Stimulated activated CD4-positive, alpha-beta T cell treated with anti-CD3 and anti-CD28 coated beads, TNF-alpha, amount 100 ng/mL, for 48 hours (primary cell): ENCODE measurements at places on chromosomes 3 and 15.

DNA sequence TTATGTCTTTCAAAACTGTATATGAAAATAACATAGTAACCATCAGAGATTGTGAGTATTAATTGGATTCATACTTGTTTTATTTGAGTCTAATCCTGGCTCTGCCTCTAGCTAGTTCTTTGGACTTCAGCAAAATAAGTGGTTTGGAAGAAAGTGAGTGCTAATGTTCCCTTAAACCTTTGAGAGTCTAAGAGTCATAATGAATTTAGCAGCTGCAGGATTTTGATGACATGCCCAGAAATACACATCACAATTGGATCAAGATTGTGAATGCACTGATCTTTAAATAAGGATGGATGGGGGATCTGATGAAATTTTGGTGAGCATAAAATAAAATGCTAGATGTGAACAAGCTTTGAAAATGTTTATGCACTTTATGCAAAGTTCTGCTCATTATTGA, 79.9 kb upstream of the FAM98B start:
- DNase-seq: no peak

DNA sequence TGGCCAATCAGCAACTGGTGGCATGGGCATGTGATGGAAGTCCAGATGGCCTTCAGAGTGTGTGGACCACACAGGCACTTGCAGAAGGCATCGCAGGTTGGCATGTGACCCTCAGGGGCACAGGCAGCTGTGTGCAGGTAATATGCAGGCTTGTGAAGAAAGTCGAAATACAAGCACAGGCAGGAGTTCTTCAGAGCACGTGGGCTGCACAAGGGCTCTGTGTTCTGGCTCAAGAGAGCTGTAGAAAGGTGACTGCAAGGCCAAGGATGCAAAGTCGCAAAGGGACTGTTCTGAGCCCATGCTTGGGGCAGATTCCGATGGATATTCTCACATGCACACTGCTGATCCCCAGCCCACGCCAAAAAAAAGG, 8.3 kb downstream of the LRRC2 start:
- DNase-seq: no peak

DNA sequence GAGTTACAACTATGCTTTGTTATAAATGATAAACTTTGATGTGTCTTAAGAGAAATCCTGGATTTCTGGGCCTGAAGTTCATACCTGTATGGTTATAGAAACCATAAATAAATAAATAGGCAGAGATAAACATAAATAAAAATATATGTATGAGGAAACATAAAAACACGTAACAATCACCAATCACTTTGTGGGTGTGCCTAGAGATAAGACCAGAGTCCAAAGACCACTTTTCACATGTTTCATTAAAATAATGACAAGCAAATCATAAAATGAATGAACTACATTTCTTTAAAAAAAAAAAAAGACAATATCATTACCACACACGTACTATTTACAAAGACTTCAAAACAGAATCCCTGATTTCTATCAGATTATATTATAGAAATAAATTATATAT, 14.1 kb downstream of the PIK3R4 start:
- DNase-seq: no peak

DNA sequence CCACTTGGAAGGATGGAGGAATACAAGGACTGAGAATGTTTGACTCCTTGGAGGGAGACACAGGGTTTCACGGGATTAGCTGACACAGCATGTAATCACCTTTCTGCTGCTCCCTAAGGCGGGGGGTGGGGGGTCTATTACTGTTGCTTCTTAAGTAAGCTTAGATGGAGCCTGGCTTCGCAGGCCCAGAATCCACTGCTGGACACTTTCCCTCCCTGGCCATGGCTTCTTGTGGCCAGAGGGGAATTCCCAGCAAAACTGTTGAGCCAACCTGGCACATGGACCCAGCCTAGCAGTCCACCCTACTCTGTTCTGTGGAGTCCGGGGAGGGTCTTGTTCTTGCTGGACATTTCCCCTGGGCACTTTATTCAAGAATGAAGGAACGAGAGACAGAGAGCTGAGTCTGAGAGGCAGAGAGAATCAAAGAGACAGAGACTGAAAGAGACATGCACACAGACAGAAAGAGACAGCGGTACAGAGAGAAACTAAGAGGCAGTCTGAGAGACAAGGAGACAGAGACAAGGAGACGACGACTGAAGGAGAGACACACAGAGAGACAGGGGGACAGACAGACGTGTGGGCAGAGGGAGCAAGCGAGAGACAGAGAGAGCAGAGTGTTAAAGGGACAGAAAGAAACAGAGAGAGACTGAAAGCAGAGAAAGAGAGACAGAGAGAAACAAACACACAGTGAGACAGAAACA, 55.6 kb upstream of the DLG1 start:
- DNase-seq: no peak

GRCh38 chr3:184543256-184543655, 18.3 kb upstream of the EPHB3 start:
- no peak for DNase-seq

GRCh38 chr3:79521221-79521848, 246.5 kb downstream of the ROBO1 start:
- no peak for DNase-seq

DNA sequence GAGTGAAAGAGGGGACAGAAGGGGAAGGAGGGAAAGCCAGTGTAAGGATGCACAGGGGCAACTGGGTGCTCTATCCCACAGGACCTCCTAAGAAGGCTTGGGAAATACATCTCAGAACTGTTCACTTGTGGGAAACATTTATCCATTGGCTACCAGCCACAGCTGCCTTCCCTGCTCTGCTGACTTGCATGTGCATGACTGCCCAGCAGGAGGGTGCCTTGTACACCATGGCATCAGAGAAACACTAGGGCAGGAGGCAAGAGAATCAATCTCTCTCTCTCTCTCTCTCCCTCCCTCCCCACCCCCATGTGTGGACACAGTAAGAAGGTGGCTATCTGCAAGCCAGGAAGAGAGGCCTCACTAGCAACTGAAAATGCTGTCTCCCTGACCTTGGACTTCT, 62.9 kb upstream of the ZBTB38 start:
- DNase-seq: no peak

DNA sequence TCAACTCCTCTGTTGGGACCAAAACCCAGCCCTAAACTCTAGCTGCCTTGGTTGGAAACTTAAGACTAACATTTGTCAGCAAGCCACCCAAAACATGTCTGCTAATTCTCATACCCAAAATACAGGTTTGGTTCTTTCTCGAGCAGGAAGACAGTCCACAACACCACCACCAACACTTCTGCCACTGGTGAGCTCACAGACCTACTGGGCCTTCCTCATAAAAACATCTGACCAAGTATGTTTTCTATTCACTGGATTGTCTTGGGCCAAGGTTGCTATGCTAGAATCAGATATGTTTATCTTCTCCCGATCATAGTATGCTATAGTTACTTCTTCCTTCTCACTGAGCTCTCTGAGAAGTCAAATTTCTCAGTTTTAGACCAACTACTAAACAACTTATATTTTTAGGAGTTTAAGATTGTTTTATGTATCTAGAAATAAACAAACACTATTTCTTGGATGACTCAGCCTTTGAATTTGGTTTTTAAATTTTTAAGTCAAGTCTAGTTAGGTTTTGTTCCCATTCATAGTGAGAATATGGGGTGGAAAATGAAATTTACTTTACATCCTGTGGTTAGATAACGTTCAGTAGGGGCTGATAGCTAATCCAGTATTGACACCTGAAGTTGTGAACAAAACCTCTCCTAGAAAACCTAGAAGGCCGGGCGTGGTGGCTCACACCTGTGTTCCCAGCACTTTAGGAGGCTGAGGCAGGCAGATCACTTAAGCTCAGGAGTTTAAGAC, 360.5 kb downstream of the RSL24D1 start:
- no peak for DNase-seq

DNA sequence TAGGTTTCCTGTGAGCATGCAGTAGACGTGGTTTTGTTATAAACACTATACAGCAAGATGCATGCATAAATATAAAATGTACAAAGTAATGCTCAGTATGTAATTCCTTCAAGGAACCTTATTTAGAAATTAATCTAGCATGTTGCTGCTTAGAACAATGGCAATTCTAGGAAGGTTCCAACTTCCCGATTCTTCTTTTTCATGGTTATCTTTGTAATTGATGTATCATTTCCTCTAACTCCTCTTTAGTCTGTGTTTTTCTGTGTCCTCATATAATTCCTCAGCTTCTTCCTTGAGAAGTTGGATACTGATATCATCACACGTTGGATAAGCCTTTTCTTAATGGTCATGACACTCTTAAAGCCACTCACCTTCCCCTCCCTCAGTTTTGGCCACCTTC, 3.5 kb downstream of the TSEN2 start:
- no peak for DNase-seq

DNA sequence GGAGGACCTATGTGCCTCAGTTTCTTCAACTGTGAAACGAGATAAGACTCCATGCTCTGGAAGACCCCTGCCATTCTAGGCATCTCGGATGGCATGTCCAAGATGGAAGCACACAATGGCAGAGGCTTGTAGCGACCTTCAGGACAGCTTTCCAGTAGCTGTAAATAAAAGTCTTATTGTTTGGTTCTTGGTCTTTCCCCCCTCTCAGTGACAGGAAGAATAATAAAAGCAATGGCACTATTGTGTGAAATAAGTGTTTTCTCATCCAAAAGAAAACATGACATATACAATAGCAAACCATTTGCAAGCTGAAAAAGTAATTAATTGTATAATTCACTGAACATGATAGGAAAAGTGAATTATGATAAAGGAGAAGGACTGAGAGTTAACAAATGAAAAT, 32.5 kb upstream of the CD47 start:
- no peak for DNase-seq

DNA sequence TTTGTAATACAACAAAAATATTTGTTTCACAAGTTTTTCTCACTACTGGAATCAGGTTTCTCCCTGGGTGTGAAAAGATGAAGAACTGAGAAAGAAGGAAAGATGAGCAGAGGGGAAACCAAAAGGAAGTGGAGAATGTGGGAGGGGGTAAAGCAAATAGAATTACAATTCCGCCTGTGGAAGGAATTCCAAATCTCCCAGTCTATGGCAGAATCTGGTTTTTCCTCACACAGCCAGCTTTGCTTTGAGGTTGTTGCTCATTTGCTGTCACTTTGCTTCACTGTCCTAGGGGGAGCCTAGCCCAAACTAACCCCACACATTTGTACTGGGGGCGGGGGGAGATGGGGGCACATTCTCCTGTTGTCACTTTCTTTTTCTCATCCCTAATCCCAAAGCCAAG, 43.9 kb downstream of the RPL22L1 start:
- DNase-seq: no peak

- DNase-seq: no peak
Measured at GRCh38 chr3:101381809-101382208, 61.4 kb upstream of the IMPG2 start.

DNA sequence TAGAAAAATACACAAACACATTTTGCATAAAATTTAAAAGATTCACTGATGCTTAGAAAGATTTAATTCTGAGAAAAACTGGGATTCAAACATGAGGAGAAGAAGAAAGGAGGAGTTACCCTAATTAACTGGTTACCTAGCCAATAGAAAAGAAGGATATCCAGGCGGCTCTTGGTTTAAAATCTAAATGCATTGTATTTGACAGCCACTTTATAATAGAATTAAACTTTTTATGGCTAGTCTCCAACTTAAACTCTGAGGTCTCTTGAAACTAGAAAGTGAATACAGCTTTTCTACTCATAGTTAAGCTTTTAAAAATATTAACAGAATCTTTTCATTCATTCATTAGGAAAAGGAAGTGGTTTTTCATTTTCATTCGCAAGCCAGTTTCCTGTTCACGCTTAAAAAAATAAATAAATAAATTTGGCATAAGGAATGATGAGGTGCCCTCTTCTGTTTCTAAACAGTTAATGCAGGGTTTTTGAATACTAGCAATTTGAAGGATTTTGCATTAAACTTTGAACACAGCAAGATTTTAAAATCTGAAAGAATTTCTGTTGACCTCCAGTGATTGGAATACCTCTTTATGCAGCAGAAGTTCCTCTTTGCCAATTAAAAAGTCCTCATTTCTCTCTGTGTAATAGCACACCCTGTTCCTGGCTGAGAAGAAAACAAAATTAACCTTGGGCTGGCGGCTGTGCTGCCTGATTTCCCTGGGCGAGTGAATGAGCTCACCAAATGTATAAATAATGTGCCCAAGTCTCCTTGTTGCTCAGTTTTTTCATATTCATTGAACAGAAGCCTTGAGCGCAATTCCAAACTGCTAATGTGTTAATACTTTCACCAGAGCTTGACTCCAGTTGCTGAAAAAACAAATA, 105.1 kb downstream of the ZMAT3 start:
- no peak for DNase-seq

- no peak for DNase-seq
Measured at GRCh38 chr3:94028093-94028837, at the start of gene STX19. Gene STX19, minus strand, starts transcription at chr3:94028597. Its CDS starts 13,328 bp downstream, at chr3:94015269.

DNA sequence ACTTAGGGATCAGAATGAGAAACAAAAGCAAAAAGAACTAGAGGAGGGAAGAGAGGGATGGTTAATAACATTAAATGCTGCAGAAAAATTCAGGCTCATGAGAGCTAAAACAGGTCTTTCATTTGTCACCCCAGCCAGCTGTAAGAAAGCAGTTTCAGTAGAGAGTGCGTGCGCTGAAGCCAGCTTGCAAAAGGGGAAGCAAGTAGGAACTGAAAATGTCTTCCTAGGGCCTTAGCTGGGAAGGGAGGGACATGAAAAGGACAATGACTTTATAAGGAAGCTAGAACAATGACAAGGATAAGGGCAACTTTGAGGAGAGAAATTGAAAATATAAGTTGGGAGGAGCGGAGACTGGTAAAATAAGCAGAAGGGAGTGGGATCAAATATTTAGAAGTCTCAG, 3.1 kb downstream of the CIAO2A start:
- DNase-seq: no peak

DNA sequence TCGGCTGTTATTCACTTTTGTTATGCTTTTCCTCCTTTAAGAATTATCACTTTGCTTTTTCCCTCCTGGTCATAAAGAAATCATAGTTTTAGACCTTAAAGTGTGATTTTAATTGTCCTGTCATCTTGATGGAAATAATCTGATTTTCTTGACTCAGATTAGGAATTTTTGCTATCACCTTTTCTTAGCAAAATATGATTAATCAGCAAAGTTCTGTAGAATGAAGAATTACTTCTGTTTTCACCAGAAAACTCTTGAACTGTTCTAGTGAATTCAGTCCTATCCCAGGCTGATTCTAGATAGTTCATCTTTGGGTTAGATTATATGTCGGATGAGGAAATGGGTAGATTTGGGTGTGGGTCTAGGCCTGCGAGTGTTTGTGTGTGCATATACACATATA, 12.2 kb downstream of the CMSS1 start:
- DNase-seq: no peak

GRCh38 chr3:177824190-177824786, 627.0 kb upstream of the TBL1XR1 start:
- no peak for DNase-seq
